ENCODE measurements at places on chromosomes 4 and X. TPM values are rescaled to one million over a fixed set of nuclear protein-coding genes. Genes with fewer than 3 reads are reported as not detected.

- DNase-seq, result peak; percentile 30
These were observed 71.3 kb upstream of the IQCM start for GRCh38 chr4:149886786-149887490.

GRCh38 chr4:156634612-156635011 lies 337.0 kb downstream of the PDGFC start:
- peak; percentile 56 for DNase-seq

- no peak for DNase-seq
These were observed 52.8 kb downstream of the PPP1R2C start for GRCh38 chrX:42725196-42725595.

GRCh38 chr4:38889143-38889542 lies 21.5 kb downstream of the FAM114A1 start:
- DNase-seq, result peak; percentile 93

DNA sequence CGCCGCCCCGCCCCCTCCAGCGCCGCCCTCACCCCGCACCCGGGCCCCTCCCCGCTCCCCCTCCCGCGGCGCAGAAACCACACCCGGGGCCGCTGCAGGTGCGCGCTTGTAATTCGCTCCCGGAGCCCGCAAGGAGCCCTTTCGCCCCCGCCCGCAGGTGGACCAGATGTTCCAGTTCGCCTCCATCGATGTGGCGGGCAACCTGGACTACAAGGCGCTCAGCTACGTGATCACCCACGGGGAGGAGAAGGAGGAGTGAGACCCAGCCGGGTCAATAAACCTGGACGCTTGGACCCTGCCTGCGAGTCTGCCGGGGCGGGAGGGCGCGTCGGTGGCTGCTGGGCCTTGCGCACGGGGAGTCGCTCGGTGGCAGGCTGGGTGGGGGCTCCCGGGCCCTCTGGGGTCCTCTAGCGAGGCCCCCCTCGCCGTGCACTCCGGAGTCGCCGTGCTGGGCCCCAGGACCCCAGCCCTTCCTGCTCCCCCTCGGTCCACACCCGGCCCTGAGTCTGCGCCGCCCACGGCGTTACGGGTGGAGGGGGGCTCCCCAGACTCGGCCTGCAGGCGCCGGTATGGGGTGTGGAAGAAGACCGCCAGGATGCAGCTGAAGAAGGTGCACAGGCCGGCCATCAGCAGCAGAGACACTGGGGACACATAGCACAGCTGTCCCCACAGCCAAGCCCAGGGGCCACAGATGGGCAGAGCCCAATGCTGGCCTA lies 7.1 kb downstream of the SLC49A3 start:
- no peak for DNase-seq

DNA sequence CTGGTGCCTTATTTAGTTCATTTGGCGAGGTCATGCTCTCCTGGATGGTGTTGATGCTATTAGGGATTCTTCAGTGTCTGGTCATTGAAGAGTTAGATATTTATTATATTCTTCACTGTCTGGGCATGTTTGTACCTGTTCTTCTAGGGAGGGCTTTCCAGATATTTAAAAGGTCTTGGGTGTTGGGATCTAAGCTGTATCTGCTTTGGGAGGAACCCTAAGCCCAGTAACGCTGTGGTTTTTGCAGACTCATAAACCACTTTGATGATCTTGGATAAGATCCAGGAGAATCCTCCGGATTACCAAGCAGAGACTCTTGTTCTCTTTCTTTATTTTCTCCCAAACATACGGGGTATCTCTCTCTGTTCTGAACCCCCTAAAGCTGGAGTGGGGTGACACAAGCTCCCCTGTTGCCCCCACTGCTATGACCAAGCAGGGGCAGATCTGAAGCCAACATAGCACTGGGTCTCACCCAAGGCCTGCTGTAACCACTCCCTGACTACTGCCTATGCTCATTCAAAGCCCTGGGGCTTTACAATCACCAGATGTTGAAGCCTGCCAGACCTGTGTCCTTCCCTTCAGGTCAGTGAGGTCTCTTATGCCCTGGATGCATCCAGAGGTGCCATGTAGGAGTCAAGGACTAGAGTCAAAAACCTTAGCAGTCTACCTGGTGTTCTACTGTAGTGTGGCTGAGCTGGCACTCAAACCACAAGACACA lies 187.6 kb downstream of the GUCY2F start:
- DNase-seq, result peak; percentile 3

FGFR3 gene
- total RNA-seq, result 3.9 TPM

Data from astrocyte (in vitro differentiated cells and primary cell).